ENCODE measurements at places on chromosomes 5 and 9.

- no peak for DNase-seq
These were observed 86.1 kb downstream of the FBXL17 start for GRCh38 chr5:108295578-108296368.

DNA sequence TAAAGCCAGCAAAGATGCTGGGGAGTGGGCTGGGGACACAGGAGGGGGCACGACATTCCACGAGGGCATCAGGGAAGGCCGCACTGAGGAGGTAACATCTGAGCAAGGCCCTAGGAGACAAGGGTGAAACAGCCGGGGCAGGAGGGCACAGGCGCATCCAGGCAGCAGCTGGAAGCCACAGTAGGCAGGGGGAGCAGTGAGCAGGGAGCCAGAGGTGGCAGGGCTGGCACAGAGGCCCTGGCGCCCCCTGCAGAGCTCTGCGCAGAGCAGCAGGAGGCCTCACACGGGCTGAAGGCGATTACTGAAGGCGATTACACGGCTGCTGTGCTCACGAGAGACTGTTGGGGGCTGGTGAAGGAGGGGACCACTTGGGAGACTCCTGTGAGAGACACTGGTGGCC lies 15.4 kb downstream of the LMAN2 start:
- DNase-seq = peak; percentile 33

DNA sequence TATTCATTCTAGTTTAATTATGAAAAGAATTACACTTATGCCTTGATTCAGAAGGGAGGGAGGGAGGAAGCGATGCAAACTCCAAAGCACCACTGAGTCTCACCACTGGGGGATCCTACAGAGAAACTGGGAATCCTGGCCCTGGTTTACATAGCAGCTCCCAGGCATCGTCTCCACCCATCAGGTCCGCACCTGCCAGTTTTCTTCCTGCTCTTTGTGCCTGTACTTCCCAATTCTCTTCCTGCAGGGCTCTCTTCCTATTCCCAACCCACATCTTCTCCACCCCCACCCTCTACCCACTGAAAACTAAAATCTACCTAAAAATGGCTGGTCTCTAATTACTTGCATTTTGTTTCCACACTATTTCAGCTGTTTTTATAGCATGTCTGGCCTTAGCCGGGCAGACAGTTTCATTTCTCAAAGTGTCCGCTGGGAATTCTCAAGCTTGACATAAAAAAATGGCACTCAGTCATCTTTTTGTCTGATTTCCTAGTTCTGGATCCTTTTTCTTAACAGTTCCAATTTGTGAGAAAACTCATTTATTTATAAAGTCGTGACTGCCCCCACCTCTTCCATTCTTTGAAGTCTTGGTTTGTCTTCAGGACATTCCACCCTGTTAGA lies 1.6 kb upstream of the TNIP1 start:
- DNase-seq = peak; percentile 34

GRCh38 chr5:76269932-76270610 lies 133.0 kb upstream of the IQGAP2 start:
- no peak for DNase-seq

DNA sequence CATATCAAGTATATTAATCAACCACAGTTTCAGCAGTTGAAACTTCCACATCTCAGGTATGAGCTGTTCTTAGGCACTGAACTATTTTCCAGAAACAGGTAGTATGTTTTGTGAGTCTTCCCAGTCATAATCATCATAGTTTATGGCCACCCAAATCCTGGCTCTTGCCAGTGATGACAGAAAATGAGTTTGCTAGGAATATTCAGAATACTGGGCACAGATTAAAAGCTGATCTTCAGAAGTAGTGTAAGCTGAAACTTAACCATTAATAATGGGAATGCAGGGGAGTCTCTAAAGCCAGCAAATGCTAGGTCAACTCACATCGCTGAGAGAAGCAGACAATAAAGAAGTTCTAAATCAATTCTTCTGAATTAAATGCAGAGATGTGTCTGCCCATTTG lies 64.5 kb downstream of the PLPP1 start:
- no peak for DNase-seq

Measured in RCC 7860 (cell line).